Smooth muscle cell of trachea (primary cell): ENCODE measurements at places on chromosomes 1 and 21. TPM values are rescaled to one million over a fixed set of nuclear protein-coding genes. Genes with fewer than 3 reads are reported as not detected.

NCAM2 gene
- 9.3 and 14.8 TPM in 2 replicates for total RNA-seq

CATSPERE gene
- 0.44 and 0.99 TPM in 2 replicates for total RNA-seq

GCSAML gene
- total RNA-seq = not detected in 2 replicates

GFI1 gene
- total RNA-seq = 0.15 TPM in 1 of 2 replicates, not detected in the other

SERPINC1 gene
- 0.17 TPM in 1 of 2 replicates, not detected in the other for total RNA-seq

SLC27A3 gene
- total RNA-seq = 18.0 and 35.6 TPM in 2 replicates

LORICRIN gene
- total RNA-seq = not detected in 2 replicates

KCNE2 gene
- total RNA-seq = not detected in 2 replicates

RXFP4 gene
- not detected in 2 replicates for total RNA-seq

SNX7 gene
- total RNA-seq = 46.5 and 54.0 TPM in 2 replicates

DMRTA2 gene
- total RNA-seq = 0.15 and 0.50 TPM in 2 replicates

WNT3A gene
- not detected in 2 replicates for total RNA-seq

COL11A1 gene
- total RNA-seq = 2.5 and 3.3 TPM in 2 replicates

OR2T33 gene
- not detected in 2 replicates for total RNA-seq

TNFRSF1B gene
- total RNA-seq = 25.6 and 43.0 TPM in 2 replicates

SEC16B gene
- total RNA-seq = 3.1 and 8.9 TPM in 2 replicates
